NCI-H1694 treated with DMSO at 0.1 percent for 48 hours (cell line): ENCODE measurements at places on chromosomes 12 and 14.

DNA sequence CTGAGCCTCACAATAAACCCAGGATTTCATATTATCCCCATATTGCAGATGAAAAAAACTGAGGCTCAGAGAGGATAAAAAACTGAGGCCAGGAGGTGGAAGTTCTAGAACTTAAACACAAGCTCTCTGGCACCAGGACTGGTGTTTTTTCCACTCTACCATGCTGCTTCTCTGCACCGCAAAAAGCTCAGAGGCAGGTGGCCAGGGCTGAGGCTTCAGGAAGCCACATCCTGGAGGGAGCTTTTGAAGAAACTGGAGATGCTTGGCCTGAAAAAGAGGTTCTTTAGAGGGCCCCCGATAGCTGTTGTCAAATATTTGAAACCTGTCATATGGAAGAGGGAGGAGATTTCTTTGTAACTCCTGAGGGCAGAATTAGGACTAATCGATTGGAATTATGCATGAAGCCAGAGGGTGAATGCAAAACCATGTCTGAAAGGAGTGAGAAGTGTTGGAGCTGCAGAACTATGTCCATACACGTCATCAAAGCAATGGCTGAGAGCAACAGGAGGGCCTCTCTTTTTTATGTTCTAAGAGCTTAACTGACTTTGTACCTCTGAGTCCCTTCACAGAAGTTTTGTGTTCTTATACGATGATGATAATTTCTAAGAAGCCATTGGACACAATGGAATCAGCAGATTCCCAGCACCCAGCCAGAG lies 448.6 kb downstream of the FUT8 start:
- DNase-seq = no peak

DNA sequence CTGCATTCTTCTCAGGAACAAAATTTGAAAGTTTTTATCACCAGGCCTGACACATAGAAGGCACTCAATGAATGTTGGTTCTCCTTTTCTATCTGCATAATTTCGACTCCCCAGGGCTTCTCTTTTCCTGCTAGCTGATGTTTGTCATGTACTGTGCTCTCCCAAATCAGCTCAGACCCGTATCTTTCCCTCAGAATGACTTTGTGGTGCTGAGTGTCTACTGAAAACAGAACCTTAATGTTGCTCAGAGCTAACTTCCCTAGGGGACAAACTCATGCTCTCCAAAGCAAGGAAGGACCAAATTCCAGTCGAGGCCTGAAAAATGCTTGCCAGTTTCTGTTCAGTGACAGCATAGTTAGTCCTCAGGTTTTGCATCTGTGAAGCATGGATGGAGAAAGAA lies 1.9 kb downstream of the ARHGDIB start:
- no peak for DNase-seq

- DNase-seq = no peak
These were observed 663 bp downstream of the WASHC3 start for GRCh38 chr12:102061096-102061559.

DNA sequence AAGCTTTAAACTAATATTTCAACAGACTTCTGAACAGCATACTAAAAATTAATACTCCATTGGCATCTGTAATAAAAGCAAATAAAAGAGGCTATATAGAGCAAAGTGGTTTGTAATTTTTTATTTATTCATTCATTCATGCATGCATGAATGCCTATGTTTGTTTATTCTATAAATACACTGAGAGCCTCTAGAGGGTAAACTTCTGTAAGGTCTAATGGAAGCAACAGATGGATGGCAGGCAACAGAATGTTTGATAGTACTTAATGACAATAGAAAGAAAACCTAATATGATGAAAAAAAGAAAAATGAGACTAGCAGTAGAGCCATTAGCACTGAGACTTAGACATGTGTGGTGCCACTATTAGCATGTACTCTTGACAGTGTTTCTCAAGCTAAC lies 253.1 kb downstream of the CCDC91 start:
- DNase-seq = peak; percentile 96

GRCh38 chr14:32662211-32662610 lies 276.5 kb upstream of the NPAS3 start:
- no peak for DNase-seq

DNA sequence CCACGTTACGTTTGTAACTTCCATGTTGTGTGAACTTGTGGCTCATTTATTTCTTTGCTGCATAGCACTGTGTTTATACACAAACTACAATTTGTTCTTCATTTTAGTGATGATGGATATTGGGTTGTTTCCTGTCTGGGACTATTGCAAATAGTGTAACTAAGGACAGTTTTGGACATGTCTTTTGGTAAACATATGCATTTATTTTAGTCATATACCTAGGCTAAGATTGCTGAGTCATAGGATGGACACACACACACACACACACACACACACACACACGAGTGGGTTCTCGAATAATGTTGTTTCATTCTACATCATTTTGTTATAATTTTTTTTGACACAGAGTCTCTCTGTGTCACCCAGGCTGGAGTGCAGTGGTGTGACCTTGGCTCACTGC lies 123.5 kb upstream of the CAND1 start:
- DNase-seq = no peak

GRCh38 chr14:42149609-42150261 lies 543.1 kb downstream of the LRFN5 start:
- DNase-seq = no peak
